ENCODE measurements at places on chromosomes 2 and 18.

- DNase-seq, result no peak
Measured at GRCh38 chr2:239586651-239587310, 186.0 kb upstream of the HDAC4 start.

GRCh38 chr18:63079114-63079513 is 240.5 kb downstream of the BCL2 start:
- DNase-seq, result no peak

DNA sequence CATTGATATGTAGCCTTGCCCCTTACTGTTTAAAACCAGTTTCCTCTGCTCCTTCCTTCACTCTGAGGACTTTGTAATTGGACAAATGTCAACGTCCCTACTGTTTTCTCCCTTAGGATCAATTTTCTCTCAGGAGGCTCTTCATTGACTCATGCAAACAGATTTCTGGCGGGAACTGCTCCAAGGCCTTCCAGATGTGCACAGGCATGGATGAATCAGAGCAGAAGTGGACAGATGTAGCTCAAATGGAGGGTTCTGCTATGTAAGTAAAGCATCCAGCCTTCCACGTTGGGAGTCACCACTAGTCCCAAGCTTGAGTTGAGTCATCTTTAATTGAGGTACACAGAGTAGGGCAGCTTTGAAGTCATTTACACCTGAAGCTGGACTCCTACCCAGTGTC is 34.1 kb upstream of the ZDBF2 start:
- DNase-seq, result no peak

GRCh38 chr2:101469863-101470262 is 5.0 kb downstream of the RFX8 start:
- no peak for DNase-seq

- no peak for DNase-seq
Measured at GRCh38 chr2:201148434-201148990, 32.5 kb downstream of the CFLAR start.

Measured in stimulated activated CD4-positive, alpha-beta T cell treated with anti-CD3 and anti-CD28 coated beads, Interleukin-1b, Interleukin-23, amount 100 ng/mL, for 24 hours (primary cell).